ENCODE measurements at places on chromosomes 2 and 18. TPM values are rescaled to one million over a fixed set of nuclear protein-coding genes. Genes with fewer than 3 reads are reported as not detected.

The PROM2 gene
- 6.0 TPM for total RNA-seq

The PREPL gene
- total RNA-seq, result 43.4 TPM

The MBD5 gene
- total RNA-seq, result 42.1 TPM

DNA sequence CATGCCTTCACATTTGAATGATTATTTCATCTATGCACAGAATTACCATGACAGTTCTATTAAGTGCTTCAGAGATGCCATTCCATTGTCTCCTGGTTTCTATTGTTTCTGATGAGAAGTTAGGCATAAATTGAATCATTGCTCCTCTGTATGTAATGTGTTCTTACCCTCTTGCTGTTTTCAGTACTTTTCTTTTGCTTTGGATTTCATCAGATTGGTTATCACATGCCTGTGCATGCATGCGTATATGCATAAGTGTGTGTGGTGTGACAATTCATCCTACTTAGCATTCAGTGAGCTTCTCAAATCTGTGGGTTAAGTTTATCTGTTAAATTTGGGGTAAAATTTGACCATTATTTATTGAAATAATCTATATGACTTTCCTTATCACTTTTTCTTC is 263.3 kb upstream of the RND3 start:
- no peak for DNase-seq

DNA sequence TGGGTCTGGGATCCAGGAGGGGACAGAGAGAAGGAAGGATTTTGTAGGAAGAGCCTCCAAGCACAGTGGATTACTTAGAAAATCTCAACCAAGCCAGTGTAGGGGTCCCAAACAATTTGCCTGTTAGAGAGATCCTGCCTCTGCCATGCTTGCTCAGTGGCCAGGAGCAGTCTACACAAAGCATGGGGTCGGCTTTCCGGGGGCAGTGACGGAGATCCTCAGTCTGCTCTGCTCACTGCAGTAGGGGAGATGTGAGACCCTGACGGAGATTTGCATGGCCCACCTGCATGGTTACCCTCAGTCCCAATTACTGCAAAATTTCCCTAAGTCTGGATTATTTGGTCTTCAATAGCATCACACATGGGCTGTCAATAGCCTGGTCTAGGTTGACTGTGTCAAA is 385.2 kb downstream of the CMPK2 start:
- no peak for DNase-seq

DNA sequence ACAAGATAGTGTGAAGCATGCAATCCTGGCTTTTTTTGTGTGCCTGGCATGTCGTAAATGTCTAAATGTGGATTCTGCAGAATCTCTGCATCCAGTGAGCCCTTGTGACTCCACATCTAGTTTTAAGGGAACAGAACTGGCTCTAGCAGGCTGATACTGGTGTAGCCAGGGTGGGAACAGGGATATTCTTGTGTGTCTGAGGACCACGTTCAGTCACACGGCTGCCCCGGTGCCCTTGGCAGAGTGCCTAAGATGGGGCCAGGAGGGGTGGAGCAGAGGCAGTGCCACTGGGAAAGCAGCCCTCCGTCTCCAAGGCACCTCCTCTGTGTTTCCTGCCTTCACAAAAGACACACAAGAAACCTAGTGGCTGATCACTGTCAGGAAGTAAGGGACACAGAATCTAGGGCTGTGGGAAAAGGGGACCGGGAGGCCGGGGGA is 91.5 kb upstream of the PARD3B start:
- peak; percentile 73 for DNase-seq

- no peak for DNase-seq
These were observed 183.7 kb downstream of the FHOD3 start for GRCh38 chr18:36481201-36481657.

- peak; percentile 54 for DNase-seq
These were observed 115.7 kb downstream of the GYPC start for GRCh38 chr2:126771501-126772195.

GRCh38 chr2:38274286-38275276 is 102.5 kb downstream of the ATL2 start:
- no peak for DNase-seq

GRCh38 chr2:172120118-172120517 is 17.4 kb upstream of the DLX2 start:
- no peak for DNase-seq

All from upper lobe of right lung (tissue), 1 donor.